ENCODE measurements at places on chromosomes 6 and 20.

GRCh38 chr6:106167096-106167814, 81.1 kb downstream of the PRDM1 start:
- DNase-seq, result no peak

DNA sequence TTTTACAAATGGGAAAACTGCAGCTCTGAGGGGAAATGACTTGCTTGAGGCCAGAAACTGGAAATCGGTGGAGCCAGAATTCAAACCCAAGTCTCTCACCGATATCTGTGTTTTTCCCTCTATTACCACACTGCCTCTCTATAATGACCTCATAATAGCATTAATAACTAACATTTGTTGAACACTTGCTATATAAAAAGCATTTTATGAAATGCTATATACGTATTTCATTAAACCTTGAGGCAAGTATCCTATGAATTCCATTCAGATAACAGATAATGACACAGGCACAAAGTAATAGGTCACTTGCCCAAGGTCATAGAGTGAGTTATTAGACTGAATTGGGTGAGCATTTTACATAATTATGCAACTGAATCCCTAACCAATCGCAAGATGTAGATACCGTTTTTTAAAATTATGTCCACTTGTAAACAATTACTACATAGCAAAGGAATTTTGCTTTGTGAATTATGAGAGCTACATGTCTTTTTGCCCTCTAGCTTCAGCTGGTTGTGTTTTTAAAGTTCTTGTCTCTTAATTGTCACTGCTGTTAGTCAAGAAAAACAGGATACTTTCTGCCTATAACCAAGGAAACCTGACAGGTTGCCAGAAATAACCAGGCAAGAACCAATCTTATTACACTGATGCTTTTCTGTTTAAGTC, 4.7 kb downstream of the DSN1 start:
- no peak for DNase-seq

GRCh38 chr6:85015396-85015990, 251.1 kb upstream of the TBX18 start:
- DNase-seq, result peak; percentile 48

DNA sequence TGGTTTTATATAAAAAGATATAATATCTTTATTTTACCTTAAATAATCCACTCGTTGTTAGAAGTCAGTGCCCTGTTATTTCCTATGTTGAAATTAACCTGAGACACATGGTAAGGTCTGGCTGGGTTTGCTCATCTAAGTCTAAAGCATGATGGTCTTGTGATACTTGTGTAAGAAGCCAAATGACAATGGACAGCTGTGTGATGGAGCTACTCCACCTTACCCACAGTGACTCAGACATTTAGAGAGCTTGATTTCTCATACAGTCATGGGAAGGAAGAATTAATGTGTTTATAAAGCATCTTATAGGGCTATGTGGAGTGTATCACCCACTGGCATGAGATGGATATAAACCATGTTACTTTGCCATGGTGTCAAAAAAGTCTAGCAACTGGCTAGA, 11.7 kb downstream of the CTCFL start:
- no peak for DNase-seq

DNA sequence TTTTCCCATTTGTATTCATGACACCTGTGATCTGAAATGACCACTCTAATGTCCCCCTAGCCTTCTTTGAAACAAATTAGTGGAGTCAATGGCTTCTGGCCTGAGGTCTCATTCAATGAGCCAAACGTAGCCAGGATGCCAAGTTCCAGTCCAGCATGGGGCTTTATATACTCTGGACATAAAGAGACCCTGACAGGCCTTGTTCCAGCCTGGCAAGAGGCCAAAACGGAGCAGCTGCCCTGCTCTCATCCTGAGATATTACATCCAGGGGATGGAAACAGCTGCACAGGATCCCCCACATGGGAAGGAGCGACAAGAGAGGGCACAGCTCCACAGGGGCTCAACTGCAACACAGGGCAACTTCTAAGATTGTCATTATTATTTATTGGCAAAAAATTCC, 437.8 kb downstream of the CDH26 start:
- DNase-seq, result no peak

DNA sequence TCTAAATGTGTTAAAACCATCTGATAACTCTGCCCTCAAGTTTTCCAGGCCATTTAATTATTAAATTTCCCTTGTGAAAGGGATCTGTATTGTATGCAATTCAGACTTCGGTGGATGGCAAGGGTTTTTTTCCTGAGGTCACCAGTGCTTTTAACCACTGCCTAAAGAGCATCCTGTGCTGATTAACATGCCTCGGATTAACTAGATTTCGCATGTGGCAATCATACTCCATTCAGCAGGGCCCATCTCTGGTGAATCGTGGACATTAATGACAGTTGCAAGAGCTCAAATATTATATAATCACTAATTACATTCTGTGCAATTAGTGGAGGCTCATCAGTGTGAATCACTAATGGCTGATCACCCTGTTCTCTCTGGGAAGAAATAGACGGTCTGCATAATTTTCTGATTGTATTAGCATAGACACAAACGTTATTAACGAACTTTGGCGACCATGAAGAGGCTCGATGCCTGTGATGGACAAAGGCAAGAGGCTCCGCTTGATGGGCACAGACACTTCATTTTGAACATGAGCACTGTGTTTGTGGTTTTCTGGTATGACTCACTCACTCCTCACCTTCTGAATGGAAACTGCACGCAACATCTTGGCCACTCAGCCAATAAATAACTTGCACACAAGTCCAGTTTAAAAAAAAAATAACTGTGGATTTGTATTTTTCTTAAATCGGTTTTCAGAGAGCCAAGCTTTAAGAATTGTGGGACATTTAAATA, 31.4 kb downstream of the LINC00237 start:
- DNase-seq, result no peak

GRCh38 chr6:14075095-14075503, 42.5 kb upstream of the CD83 start:
- DNase-seq, result peak; percentile 16

GRCh38 chr20:48451401-48451800, 376.4 kb downstream of the PREX1 start:
- no peak for DNase-seq

- DNase-seq, result no peak
Observed at GRCh38 chr6:169587975-169588374, 113.9 kb downstream of the WDR27 start.

GRCh38 chr6:105839266-105839665, 246.9 kb upstream of the PRDM1 start:
- no peak for DNase-seq

- DNase-seq, result no peak
Observed at GRCh38 chr6:100461278-100461916, 3.3 kb downstream of the SIM1 start.

- no peak for DNase-seq
Observed at GRCh38 chr6:167295495-167296292, 4.6 kb downstream of the UNC93A start.

- no peak for DNase-seq
Observed at GRCh38 chr6:113281431-113281830, 575.7 kb upstream of the MARCKS start.

DNA sequence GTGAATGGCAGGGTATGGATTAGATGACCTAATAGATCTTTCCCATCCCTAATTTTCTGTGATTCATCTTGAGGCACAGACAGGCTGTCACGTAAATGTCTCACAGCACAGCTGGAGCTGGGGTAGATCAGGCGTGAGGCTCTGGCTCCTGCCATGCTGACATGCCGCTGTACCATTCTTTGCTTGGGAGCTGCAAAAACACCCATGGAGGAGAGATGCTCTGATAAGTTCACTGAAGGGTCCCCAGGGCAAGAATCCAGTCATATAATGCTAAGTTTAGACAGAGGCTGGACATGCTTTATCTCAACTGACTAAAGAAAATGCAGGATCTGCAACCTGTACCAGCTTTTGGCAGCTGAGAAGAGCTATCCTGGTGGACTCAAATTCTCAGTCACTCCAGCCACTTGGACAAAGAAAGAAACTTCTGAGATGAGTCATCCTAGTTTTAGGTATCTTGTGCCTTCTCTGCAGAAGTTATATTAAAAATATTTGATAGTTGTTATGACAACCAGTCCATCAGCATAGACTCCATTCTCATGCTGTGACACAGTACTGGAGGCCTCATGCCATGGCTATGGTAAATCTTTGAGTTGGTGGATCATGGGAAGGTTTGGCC, 185.1 kb upstream of the RAB32 start:
- DNase-seq, result no peak

GRCh38 chr6:7184502-7184901, 76.7 kb downstream of the RREB1 start:
- DNase-seq, result no peak

GRCh38 chr6:56733211-56733697, 90.6 kb upstream of the DST start:
- no peak for DNase-seq

DNA sequence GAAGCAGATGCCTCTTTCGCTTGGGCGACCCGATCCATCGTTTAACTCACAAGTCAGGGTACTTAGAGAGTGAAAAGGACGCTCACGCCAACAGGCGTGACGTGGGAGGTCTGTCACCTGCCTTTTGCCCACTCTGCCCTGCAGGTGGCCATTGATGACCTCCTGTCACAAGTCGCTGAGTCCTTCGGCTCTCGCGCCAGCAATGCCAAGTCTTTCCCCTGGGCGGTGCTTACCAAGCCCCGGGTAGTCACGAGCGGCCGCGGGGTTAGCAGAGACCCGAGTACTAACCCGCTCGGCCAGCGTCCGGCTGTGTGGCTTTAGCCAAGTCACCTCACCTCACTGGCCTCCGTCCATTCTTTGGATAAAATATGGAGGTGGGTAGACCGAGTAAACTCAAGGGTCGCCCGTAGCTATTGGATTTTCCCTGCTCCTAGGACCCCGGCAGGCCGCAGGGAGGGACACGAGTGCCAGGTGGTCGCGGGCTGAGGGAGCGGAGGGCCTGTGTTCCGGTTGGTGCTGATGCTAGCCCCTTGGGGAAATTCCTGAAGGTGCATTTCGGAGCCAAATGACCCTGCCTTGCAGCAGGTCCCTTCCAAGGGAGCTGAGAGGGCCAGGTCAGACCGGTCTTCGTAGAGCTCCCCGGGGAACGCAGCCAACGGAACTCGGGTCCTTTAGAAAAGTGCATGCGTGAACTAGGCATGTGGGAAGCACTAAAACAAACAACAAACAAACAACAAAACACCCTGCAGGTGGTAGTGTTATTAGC, 668 bp downstream of the PKIB start:
- no peak for DNase-seq

- no peak for DNase-seq
Observed at GRCh38 chr6:91045161-91045560, 458.3 kb upstream of the MAP3K7 start.

GRCh38 chr6:1593958-1594314, 15.8 kb upstream of the FOXC1 start:
- no peak for DNase-seq

GRCh38 chr20:63885264-63886053, 9.5 kb upstream of the DNAJC5 start:
- DNase-seq, result no peak

DNA sequence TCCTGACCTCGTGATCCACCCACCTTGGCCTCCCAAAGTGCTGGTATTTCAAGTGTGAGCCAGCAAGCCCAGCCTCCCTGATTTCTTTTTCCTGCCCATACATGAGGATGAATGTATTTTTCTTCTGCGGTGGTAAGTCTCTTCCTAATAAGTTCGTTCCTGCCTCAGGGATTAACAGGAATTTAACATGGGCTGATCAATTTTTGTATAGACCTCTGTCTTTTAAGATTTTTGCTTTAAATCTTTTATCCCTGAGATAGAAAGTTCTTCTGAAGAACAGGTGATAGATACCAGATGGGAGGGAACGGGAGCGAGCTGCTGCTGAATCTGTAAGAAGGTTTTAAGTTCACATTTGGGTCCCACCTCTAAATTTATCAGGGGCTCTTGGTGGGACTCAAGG, 7.0 kb upstream of the ZNFX1 start:
- no peak for DNase-seq

- no peak for DNase-seq
Observed at GRCh38 chr6:78598966-78599365, 268.4 kb upstream of the IRAK1BP1 start.

- DNase-seq, result no peak
Observed at GRCh38 chr6:43613721-43614395, 15.2 kb downstream of the GTPBP2 start.

- no peak for DNase-seq
Observed at GRCh38 chr20:60895363-60896079, 356.5 kb upstream of the CDH4 start.

DNA sequence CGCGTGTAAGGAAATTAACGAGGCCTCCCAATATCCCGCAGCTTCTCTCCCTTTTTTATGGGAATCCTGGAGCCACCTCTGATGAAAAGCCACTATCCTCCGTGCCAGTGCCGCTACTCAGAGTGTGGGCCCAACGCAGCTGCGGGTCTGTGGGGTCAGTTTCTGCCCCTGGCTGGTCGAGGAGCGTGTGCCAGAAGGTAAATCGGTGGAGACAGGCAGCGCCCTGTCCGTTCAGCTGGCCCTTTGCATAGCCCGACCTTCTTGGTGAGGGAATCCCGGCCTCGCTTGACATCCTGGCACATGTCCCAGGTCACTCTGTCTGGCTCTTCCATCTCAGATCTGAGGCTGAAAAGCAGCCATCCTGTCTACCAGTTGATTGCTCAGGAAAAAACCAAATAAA, 4.6 kb downstream of the THBS2 start:
- DNase-seq, result no peak

GRCh38 chr20:41052742-41053419, 24.3 kb downstream of the TOP1 start:
- no peak for DNase-seq

DNA sequence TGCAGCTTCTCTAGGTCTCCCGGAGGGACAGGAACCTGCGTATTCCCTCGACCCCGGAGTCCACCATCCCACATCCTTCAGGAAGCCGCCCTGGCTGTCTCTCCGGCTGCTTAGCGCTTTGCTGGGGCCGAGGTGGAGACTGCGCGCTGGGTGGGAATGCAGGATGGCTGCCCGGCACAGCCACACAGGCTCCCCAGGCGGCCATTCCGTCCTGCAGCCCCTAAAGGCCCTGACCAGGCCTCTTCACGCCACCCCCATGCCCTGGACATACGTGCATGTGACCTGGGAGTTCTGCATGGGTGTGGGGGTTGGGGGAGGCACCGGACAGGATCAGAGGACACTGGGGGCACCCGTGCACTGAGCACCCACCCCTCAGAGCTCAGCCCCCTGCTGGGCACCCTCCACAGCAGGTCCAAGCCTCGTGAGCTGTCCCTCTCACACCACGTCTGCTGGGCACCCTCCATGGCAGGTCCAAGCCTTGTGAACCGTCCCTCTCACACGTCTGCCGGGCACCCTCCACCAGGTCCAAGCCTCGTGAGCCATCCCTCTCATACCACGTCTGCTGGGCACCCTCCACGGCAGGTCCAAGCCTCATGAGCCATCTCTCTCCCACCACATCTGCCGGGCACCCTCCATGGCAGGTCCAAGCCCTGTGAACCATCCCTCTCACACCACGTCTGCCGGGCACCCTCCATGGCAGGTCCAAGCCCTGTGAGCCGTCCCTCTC, 40.4 kb upstream of the CHRNA4 start:
- no peak for DNase-seq

- DNase-seq, result no peak
Observed at GRCh38 chr6:12335131-12335527, 45.0 kb downstream of the EDN1 start.
